Trophoblast cell (in vitro differentiated cells and primary cell): ENCODE measurements at places on chromosomes 7 and 10.

DNA sequence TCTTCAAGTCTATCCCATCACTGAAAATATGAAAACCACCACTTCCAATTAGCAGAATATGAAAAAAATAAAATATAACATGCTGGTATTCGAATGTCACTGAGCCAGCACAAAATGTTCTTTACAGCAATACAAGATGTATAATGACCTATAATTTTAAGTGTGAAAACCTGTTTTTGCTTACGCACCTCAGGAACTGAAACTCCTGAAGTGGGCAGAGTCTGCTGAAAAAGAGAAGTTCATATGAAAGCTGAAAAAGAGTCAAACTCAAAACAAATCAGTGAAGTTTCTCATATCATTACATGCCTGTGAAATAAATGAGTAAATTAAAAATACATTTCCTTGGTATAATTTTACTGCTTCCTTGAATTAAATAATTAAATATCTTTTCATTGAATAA, 272.5 kb downstream of the DGKB start:
- no peak for DNase-seq

DNA sequence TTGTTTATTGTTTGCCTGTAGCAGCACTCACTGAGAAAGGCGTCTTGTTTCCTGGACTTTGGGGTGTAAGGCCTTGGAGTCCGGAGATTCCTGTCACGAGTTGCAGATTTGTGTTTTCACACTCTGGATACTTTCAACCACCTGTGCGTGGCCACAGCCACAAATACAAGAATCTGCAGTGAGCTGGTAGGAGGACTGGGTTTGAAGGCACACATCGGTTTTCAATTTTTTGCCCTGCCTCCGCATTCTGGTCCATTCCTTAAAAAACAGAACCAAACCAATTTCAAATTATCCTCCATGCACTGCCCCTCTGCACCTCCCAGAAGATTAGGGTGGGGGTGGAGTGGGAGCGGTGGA, 619 bp downstream of the EXOC4 start:
- peak; percentile 25 for DNase-seq

- DNase-seq, result no peak
Measured at GRCh38 chr7:74506325-74506724, 52.6 kb downstream of the GTF2IRD1 start.

DNA sequence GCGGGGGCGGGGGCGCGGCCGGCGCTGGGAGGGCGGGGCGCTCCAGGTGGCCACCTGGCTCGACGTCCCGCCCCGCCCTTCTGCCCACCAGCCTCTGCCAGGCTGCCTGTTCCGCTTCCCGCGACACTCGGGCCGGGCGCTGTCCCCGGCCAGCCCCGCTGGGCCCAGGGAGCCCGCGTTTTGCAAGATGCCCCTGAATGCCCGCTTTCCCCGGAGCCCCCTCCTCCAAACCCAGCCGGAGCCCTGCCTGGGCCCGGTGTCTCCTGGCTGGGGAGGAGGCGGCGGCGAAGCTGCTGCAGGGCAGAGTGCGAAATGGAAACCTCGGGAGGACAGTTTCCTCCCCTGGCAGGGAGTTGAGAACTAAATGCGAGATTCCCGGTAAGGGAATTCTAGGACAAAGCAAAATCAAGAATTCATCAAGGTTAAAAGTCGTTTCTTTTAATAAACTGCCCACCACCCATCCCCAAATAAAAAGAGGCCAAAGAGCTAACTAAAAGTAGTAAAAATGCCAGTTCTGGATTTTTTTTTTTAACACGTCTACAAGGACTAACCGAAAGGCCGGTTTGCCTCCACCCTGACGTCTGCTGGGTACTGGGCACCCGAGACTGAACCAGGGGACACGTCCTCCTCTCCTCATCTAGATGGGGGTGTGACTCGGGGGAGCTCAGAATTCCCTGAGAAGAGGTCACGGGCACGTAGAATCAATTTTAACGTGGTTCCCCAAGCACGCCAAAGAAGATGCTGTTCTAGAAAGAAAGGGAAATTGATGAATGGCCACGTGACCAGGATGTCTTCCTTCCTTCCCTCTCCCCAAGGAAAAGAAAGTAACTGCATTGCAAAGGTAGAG, 200.4 kb upstream of the NFE2L3 start:
- DNase-seq, result no peak

- DNase-seq, result no peak
Measured at GRCh38 chr10:69071610-69072009, 16.3 kb upstream of the SRGN start.
